ENCODE measurements at places on chromosomes 3 and 15.

- DNase-seq: no peak
These were observed 754.5 kb upstream of the ALCAM start for GRCh38 chr3:104612218-104612617.

- DNase-seq: no peak
These were observed 24.0 kb downstream of the LTF start for GRCh38 chr3:46440531-46441294.

GRCh38 chr3:53863145-53863544 is 16.8 kb downstream of the IL17RB start:
- DNase-seq: no peak

GRCh38 chr3:8303466-8303865 is 198.2 kb upstream of the LMCD1 start:
- DNase-seq: peak; percentile 19

DNA sequence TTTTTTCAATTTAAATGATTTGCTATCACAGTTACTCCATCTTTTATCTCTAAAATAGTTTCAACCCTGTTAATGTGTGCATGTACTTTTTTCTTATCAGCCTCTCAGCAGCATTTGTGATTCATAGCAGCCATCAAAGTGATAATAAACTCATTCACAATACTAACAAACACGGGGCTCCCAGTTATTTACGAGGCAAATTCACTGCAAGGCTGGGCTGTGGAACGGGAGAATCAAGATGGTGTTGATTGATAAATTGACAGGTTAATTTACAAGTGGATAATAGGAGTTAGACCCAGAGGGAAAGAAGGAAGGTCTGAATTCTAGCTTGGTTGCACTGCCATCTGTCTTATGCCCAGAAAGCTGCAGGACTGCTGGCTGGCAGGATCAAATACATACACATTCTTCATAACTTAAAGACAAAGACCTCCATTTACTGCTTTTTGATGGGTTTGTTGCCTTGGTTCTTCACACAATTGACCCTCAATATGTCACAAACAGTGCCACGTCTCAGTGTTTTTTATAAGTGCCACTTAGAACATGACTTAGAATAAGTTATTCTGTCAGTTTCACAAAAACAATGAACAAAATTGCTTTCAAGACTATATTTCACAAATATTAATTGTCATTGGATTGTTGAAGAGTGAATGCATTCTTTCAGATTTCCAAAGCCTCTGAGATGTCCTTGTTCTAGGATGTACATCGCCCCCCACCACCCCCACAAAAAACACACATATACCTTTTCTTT is 562.8 kb downstream of the NR2F2 start:
- no peak for DNase-seq

- no peak for DNase-seq
These were observed 9.5 kb downstream of the TBC1D21 start for GRCh38 chr15:73882761-73883419.
